RPMI7951 (cell line): ENCODE measurements at places on chromosomes 5 and 9.

- peak; percentile 5 for DNase-seq
Measured at GRCh38 chr5:163682234-163682633, 176.8 kb downstream of the MAT2B start.

DNA sequence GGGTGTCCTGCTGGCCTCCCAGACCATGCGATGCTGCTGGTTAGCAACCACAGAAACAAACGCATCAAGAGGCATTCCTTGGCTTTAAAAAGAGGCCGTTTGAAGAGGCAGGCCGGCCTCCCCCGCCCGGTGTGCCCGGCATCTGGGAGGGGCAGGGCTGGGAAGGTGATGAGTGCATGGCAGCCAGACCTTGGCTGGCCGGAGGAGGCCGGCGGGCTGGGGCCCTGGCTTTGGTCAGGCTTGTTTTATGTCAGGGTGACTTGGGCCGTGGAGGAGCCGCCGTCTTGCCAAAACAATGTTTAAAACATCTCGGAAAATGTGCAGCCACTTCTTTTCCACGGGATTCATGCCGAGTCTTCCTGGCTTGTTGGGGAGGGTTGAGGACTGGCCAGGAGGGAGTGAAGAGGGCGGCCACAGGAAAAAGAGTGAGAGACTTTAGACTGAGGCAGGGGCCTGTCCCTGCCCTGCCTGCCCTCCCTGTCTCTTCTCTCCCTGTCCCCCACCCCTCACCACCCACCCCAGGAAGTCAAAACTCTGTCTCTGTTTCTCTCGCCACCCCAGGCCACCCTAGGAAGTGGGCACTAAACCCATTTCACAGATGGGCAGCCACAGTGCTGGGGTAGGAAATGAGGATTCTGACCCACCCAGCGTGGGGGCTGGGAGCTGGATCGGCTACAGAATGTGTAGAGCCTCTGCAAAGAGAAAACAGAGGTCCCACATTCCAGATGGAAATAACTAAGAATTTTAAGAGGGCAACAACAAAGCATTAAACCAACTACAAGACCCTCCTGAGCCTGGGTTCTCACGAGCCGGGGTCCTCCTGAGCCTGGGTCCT lies 143.0 kb downstream of the RXRA start:
- DNase-seq = peak; percentile 33

GRCh38 chr5:120039111-120039510 lies 409.8 kb downstream of the FAM170A start:
- no peak for DNase-seq

- DNase-seq = no peak
Measured at GRCh38 chr9:17339156-17339555, 204.3 kb downstream of the CNTLN start.

DNA sequence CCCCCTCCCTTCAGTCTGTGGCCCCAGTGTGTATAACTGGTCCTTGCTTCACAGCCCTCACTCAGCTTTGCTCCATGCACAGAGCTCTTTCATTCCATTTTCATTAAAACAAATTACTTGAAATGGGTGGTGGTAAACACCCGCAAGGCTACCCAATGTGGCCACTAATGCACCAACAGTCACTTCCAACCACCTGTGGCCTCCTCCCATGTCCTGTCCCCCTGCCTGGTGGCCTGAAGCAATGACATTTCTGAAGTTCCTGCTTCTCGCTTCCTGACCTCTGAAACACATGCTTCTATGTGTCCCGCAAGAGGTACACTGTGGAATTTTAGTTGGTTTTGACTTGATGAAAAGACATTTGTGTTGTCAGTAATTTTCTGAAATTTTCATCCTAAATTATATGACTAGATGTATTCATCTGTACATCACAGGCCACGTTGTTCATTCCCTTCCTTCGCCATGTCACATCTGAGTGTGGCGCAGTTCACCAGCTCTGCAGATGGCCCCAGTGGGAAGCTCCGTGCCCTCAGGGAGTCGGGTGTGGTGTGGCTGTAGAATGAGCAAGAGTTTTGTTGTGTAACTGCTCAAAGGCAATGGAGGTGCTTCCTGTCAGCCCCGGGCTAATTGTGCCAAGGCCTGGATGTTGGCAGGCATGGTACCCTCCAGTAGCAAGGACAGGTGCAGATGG lies 9.6 kb downstream of the ROPN1L start:
- peak; percentile 73 for DNase-seq

GRCh38 chr5:139460455-139460854 lies 2.1 kb downstream of the ECSCR start:
- DNase-seq = peak; percentile 15

DNA sequence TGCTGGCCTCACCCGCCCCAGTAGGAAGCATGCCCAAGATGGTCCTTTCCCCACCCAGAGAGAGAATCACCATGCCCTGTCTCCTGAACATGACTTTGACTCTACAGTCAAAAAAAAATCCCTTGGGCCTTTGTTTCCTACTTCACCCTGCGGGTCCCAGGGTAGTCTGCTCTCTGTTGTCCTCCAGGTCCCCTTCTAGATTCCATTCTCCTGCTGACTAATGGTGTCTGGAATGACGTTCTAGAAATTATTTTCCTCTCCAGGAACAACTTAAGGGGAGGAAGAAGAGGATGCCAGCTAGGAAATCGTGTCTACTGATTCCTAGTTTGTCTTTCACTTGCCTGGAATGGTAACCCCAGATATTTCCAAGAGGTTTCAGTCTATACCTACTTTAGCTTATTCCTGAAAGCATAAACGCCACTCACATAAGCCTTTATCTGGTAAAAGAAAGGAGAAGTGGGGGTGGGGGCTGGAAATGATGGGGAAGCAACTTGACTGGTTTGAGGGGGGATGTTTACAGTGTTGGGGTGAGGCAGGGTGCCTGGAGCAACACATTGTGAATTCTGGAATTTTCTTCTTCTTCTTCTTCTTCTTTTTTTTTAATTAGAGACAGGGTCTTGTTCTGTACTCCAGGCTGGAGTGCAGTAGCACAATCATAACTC lies 93.9 kb downstream of the SNX18 start:
- DNase-seq = peak; percentile 13

GRCh38 chr5:109703829-109704228 lies 14.1 kb downstream of the MAN2A1 start:
- DNase-seq = peak; percentile 38

GRCh38 chr9:135586601-135587109 lies 25.1 kb downstream of the PAEP start:
- no peak for DNase-seq

GRCh38 chr9:121596515-121596914 lies 54.9 kb upstream of the DAB2IP start:
- DNase-seq = no peak

DNA sequence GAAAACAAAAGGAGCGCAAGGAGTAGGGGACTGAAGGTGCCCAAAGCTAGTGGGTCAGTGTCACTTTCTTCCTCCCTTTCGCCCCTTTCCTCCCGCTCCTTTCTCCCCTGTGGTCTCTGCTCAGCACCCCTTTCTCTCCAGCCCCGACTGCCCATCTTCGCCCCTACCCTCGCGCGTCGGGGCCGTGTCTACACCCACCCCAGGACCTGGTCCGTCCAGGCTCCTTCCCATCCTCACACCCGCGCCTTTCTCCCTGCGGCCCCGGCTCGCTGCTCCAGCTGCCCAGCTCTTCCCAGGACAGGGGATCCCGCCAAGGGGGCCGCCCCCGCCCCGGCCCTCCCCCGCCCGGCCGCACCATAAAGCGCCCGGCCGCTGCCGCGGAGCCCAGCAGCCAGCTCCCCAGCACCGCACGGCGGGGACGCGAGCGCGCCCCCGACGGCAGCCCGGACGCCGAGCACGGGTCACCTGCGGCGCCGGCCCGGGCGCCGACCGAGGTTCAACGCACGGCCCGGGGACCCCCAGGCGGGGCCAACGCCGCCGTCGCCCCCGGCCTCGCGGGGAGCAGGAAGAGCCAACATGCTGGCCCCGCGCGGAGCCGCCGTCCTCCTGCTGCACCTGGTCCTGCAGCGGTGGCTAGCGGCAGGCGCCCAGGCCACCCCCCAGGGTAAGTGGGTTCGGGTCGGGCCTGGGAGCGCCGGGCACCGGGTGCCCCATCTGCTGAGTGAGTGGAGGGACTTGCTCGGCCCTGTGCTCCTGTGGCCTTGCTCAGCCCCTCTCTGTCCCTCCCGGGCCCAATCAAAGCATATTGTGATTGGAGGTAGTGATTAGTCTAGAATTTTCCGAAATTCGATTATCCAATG lies at the start of gene THBS4:
Gene THBS4, plus strand, starts transcription at position 387 of the 860 bp plus-strand sequence. Its CDS starts 190 bp downstream, at position 577.
- no peak for DNase-seq

DNA sequence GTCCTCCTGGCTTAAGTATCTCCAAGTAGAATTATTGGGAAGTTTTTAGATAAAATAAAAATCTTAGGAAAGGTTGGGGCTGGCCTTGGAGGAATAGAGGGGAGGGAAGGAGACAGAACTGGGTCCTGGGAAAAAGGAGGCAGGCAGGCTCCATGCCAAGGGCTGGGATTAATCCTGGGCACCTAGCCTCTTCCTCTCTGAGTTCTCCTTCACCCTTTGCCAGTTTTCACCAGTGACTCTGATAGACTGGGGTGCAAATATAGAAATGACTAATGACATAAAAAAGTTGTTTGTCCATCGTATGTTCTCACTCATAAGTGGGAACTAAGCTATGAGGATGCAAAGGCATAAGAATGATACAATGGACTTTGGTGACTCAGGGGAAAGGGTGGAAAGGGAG lies 81.9 kb downstream of the RMI1 start:
- no peak for DNase-seq

DNA sequence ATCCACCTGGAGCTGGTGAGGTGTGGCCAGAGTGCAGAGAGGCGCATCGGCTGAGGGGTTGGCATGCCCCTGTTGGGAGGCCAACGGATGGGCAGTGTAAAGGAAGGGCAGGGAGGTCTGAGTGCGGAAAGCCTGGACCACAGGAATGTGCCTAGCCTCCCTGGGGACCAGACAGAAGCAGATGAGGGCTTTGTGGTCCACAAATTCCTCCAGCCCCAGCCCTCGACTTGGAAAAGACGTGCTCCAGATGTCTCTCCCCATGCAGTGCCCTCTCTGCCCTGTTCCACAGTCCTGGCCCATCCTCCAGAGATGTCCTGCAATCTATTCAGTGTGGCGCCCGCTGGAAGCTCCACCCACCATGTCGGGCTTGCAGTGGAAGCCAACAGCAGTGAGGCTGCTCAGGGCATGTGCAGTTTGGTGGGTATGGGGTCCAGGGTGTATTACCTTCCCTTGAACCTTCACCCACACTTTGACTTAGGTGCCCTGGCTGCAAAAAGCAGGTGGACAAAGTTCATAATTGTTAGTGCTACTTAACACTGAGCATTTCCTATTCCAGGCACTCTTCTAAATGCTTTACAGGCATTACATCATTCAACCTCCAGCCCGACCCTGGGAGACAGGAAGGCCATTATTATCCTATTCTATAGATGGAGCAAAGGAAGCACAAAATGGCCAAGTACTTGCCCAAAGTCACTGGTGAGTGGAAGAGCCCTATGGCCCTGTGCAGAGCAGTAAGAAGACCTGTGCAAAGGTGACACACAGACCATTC lies 120.2 kb upstream of the SLC25A48 start:
- peak; percentile 65 for DNase-seq

- DNase-seq = peak; percentile 15
Measured at GRCh38 chr9:74760031-74760700, 127.6 kb downstream of the TRPM6 start.

GRCh38 chr5:14199902-14200301 lies 56.8 kb downstream of the TRIO start:
- no peak for DNase-seq
